ENCODE measurements at places on chromosomes 3 and 15.
A peak's percentile ranks its signal among the peaks of the same experiment; 100 is the strongest.

DNA sequence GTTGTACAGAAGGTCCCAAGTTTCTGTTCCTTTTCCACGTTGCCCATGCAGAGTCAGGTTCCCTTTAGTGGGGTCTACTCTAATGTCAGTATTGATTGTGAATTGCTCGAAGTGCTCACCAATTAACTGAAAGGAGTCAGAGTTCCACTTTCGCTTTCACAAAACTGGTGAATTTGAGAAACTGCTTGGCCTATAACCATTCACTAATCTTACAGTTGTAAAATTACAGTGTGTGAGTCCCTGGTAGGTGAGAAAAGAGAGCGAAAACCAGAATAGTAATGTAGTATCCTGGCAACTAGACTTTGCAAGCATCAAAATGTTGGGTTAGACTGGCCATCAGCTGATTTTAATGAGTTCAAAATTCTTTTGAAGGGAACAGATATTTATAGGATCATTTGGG lies 237.5 kb upstream of the CHRM5 start:
- DNase-seq, result no peak

DNA sequence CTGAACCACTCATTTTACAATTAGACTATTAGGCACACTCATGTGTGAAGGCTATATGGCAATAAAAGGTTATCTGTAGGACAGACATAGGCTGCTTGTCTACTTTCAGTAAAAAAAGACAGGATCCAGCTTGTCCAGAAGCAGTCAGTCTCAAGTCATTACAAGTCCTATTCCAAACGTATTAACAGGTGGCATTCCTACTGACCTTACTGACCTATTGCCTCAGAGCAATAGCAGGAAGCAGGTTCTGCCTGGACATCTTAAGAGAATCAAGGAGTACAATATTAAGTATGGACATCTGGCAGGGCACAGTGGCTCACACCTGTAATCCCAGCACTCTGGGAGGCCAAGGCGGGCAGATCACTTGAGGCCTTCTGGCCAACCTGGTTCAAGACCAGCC lies 7.0 kb downstream of the CMTM6 start:
- no peak for DNase-seq

GRCh38 chr3:76997733-76998132 lies 42.2 kb upstream of the ROBO2 start:
- DNase-seq, result no peak

- DNase-seq, result no peak
These were observed 392.8 kb downstream of the RSL24D1 start for GRCh38 chr15:54803987-54804386.

DNA sequence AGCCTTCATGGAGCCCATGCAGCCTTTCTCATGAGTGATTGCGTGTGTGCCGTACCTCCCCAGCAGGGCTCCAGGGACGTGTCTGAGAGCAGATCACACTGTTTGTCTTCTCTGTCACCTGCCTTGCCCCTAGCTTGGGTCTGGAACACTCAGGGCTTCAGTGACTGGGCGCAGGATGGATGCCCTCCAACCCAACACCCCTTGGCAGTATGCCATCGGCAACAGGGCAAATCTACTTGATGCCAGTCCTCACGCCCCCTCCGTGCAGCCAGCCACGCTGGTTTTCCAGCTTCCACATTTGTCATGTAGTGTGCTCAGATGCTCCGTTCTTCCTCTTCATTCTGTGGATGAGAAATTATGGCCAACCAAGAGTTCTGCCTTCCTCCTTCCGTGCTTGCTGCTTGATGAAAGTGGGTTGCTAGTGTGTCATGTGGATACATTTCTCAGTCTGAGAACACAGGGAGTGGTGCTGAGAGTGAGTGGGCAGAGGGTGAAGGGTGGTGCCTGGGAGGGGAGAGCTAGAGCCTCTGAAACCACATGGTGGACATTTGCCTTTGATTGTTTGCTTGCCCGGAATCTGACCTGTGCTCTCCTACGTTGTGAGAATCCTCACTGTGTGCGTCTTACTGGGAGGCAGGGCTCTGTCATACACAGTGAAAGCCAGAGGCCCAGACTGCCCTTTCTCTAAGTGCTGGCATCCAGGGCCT lies 97.2 kb downstream of the FAM43A start:
- DNase-seq, result no peak

DNA sequence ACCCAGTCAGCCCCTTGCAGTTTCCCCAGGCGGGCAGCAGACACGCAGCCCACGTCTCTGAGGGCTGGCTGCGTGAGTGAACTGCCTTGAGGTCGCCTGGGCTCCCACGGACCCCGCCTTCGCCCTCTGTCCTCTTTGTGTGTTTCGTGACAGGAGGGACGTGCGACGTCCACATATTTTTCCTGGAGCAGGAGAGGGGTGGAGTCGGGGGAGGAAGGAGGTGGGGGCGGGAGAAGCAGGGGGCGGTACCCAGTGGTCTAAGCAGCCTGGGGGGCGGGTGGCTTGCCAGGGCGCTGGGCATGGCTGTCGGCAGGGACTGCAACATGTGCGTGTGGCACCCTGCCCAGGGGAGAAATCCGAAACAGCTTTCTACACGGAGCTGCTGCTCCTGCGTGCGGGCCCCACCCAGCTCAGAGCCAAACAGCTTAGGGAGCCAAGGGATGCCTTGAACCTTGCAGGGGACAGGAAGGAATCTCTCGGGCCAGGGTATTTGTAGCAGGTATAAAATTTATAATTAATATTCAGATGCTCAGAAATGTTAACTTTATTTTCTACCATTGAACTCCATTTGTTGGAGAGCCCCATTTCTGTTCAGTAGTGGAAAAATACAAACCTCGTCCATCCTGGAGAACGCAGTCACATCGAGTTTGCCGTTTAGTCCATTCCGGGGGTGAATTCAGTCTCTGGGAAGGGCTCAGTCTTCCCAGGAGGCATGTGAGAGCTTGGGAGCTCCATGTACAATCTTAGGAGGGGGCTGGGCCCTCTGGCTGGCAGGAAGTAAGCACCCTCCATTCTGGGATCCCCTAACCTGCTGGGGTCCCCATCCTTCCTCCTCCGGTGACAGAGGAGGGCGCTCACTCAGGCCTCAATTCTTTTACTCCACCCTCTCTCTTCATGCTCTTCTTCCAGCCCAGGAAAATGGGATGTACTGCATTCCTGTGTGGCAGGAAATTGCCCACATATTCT lies 79.1 kb upstream of the MEF2A start:
- DNase-seq, result peak; percentile 52

GRCh38 chr3:162348912-162349311 lies 852.3 kb downstream of the OTOL1 start:
- no peak for DNase-seq

DNA sequence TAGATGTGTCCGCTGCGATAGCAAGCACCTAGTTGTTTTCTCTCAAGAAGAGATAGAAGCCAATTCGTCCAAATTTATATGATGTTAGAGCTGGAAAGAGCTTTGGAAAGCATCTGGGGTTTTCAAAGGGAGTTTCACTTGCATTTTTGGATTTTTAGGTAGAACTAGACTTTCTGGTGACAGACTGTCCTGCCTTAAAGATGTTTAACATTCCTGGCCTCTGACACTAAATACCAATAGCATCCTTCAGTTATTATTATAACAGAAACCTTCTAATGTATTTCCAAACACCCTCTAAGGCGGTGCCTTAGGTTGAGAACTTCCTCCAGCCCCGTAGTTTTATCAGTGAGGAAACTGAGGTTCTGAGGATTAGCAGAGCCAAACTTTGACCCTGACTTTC lies 305.3 kb downstream of the SATB1 start:
- no peak for DNase-seq

DNA sequence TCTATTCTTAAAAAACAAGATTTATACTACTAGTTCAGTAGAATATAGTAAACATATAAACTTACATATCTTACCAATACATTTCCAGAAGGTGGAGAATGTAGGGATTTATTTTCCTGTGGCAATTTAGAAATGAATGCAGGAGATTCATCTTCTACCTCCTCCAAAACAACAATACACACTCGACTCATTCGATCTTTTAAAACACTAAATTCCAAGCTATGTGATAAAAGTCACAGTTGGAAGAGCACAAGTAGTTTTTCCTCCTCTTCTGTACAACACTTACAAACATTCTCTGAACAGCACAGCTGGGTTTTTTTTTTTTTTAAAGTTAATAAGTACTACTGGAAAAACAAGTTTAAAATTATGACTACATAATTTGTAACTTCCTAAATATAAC lies 1.4 kb downstream of the ANKRD28 start:
- no peak for DNase-seq

- DNase-seq, result no peak
These were observed 25.5 kb downstream of the KCNAB1 start for GRCh38 chr3:156145866-156146265.

DNA sequence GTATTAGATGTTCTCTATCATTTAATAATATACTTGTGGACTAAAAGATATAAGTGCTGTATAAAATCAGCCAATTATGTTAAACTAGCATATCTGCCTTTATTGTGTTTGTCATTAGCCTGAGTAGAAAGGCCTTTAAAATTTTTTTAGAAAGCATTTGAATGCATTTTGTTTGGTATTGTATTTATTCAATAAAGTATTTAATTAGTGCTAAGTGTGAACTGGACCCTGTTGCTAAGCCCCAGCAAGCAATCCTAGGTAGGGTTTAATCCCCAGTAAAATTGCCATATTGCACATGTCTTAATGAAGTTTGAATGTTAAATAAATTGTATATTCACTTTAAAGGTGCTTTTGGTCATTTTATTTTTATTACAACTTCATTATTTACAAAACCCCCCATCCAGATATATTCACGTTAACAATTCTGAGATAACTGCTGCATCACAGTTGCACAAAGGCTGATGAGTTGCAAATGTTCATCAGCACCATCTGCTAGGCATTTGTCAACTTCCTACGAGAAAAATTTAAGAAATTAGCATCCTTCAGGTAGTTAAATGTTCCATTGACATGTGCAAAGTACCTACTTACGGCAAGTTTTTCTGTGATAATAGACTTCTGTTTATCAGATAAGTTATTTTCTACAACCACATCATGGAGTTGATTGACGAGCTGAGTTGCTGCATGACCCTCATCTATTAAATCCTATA lies 6.3 kb downstream of the EIF4A2 start:
- no peak for DNase-seq

DNA sequence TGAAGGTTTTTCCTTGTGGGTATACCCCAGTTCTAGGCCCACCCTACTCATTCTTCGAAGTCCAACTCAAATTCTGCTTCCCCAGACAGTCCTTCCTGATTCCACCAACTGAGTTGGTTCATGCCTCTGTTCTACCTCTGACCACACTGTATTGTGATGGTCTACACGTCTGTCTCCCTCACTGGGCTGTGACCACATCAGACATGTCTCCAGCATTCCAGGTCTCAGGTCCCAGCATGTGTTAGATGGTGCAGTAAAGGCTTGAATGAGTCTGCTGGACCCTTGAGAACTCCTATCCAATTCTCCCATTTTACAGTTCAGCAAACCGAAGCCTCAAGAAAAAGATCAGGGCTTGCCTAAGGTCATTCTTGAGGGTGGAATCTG lies 2.8 kb upstream of the ATP2B2 start:
- DNase-seq, result no peak

DNA sequence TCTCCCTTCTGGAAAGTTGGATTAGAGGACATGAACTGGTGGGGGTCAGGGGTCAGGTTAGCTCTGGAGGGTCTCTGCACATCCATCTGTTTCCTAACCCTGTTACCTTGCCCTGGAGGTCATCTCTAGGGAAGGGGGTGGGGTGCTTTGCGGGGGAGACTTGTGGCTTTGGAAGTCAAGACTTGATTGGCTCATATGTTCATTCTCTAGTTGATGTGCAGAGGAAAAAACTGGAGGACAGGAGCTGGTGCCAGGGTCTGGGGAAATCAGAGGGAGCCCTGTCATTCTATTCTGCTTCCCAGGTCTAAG lies 42.9 kb upstream of the ROPN1 start:
- no peak for DNase-seq

DNA sequence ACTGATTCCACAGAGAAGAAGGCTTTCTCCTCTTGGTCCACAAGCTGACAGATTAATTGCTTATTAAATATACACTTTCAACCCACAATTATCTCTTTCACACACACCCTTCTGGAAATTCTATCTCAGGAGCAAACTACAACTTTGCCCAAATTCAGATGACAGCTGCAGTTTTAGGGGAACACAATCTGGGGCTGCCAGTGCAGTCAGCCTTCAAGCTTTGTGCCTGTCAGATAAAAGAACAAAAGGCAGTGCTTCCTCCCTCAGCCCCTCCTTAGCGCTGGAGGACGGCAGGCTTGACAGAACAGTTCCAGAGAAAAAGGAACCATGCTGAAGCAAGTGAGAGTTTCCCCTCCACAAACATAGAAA lies 99.6 kb downstream of the TMCC1 start:
- no peak for DNase-seq

- peak; percentile 20 for DNase-seq
These were observed 115.4 kb downstream of the NEK10 start for GRCh38 chr3:27253831-27254230.

GRCh38 chr15:70535955-70536338 lies 227.4 kb downstream of the UACA start:
- no peak for DNase-seq

DNA sequence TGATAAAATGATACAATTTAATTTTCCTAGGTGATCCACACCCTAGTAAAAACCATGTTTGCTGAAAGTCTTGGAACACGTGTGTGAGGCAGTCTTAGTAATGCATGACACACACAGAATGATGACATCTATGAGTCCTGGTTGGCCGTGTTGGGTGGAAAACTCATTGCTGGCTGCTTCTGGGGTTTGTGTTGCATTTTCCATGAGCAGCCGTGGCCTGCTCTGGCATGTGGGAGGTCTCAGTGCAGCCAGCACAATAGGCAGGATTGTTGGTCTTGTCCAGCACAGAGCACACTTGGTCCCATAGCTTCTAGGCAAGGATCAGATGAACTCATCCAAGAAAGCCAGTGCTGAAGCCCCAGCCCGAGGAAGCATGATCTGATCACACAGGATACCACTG lies 172.8 kb upstream of the UBE3A start:
- DNase-seq, result no peak

DNA sequence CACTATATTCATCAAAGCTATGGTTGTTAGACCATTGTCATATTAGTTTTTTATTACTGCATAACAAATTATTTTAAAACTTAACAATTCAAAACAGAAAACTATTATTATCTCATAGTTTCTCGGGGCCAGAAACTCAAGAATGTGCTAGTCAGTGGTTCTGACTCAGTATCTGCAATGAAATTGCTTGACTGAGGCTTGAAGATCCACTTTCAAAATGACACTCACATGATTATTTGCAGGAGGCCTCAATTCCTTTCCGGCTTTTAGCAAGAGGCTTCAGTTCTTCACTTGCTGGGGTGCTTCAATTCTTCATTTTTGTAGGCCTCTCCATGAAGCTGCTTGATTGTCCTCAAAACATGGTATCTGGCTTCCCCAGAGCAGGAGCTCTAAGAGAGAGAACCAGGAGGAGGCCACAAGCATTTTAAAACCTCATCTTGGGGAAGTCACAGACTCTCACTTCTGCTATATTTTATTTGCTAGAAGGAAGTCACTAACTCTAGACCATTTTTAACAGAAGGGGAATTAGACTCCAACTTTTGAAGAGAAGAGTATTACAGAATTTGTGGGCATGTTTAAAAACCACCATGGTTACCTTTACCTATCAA lies 383.7 kb downstream of the MFSD1 start:
- DNase-seq, result no peak

DNA sequence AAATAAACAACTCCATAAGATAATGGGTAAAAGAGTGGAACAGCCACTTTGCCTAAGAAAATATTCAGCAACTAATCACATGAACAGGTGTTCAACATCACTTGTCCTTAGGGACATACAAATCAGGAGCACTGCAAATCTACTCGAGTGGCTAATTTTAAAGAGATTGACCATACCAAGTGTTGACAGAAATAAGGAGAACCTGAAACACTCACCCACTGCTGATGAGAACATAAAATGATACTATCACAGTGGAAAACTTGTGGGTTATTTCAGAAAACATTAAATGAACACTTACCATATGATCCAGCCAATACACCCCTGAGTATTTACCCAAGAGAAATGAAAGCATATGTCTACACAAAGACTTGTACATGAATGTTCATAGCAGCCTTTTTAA lies 70.5 kb downstream of the GABRB3 start:
- DNase-seq, result no peak
